Natural killer cell treated with Interleukin-12 subunit alpha and Interleukin-12 subunit beta and Interleukin-15 and Interleukin-18, amount 100 ng/mL, for 72 hours (primary cell): ENCODE measurements at places on chromosomes 1 and 21. TPM values are rescaled to one million over a fixed set of nuclear protein-coding genes. Genes with fewer than 3 reads are reported as not detected.

DNA sequence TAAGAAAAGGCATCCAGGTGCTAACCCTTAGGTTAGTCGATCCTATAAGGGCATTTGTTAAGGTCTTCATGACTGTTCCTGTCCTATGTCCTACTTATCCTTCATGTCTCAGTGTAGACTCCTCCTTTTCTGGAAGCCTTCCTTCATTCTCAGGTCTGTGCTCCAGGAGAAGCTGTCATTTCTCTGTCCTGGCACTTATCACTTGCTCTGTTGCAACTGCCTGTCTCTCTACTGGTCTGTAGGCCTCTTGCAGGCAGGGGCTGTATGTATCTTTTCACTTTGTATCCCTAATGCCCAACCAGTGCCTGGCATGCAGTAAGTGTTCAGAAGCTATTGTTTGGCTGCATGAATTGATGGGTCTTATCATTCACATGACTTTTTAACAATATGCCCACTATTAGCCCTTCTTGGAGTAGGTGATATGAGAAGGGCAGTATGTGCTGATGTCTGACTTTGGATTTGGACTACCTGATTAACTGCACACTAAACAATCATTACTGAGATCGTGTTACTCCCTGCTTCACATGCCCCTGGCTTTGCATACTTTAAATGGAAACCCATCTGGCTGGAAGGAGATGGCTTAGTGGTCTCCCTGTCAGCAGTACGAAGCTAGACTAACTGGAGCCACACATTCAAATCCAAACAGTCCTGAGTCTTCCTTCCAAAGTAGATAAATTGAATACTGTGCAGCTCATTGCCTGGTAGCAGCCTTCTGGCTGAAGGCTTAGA lies 88.8 kb downstream of the RGL1 start:
- peaks cover 22% of the 10 kb centered on the region for H3K4me1 ChIP-seq
- DNase-seq, result no peak
- H3K27me3 ChIP-seq, result no peaks in the 10 kb centered on the region
- H3K4me3 ChIP-seq, result no peak overlapping the region
- H3K27ac ChIP-seq, result no peak overlapping the region

DNA sequence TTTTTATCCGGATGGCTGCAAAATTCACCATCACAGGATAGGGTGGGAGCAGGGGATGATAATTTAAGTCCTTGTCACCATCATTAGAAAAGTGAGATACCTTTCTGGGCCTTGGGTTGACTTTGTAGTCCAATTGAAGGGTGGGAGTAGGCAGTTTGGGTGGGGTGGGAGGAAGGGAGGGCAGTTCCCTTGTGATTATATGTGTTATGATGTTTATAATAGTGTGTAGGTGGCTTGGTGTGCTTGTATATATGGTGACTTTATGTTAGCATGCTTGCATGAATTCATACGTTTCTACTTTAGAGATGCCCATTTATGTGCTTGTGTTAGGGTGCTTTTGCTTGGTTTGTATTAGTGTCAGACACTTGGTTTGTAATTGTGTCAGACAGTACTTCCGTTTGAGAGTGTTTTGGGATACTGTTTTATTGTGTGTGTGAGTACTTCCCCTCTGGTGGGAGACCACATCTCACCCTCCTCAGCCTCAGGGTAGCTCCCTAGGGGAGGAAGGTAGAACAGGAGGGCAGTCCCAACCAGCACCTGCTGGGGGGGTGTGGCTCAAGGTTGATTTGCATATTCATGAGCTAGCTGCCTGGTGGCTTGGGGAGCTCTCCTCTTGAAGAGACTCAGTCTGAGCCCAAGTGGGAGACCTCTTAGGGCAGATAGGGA lies 6.3 kb upstream of the POU3F1 start:
- H3K4me1 ChIP-seq, result peaks cover 19% of the 10 kb centered on the region
- H3K4me3 ChIP-seq, result no peak overlapping the region
- H3K27me3 ChIP-seq, result peaks cover 8% of the 10 kb centered on the region
- H3K36me3 ChIP-seq, result no peaks in the 10 kb centered on the region

GRCh38 chr1:234863551-234863971 lies 253.6 kb upstream of the IRF2BP2 start:
- H3K36me3 ChIP-seq, result no peaks in the 10 kb centered on the region
- H3K27ac ChIP-seq, result no peak overlapping the region
- DNase-seq, result no peak

GRCh38 chr1:9018333-9018732 lies 7.9 kb downstream of the SLC2A7 start:
- no peak for DNase-seq
- H3K27ac ChIP-seq, result no peak overlapping the region
- H3K36me3 ChIP-seq, result no peaks in the 10 kb centered on the region
- H3K4me3 ChIP-seq, result no peak overlapping the region

- peaks cover under 1% of the 10 kb centered on the region for H3K4me1 ChIP-seq
- H3K27ac ChIP-seq, result no peak overlapping the region
- H3K27me3 ChIP-seq, result peaks cover 10% of the 10 kb centered on the region
- DNase-seq, result peak; percentile 32
- H3K36me3 ChIP-seq, result no peaks in the 10 kb centered on the region
These were observed 23.5 kb downstream of the PLA2G2D start for GRCh38 chr1:20095564-20096434.

- peaks cover 15% of the 10 kb centered on the region for H3K4me1 ChIP-seq
- H3K4me3 ChIP-seq, result no peak overlapping the region
- peak; percentile 79 for DNase-seq
- H3K27me3 ChIP-seq, result peaks cover 45% of the 10 kb centered on the region
- H3K27ac ChIP-seq, result no peak overlapping the region
These were observed 2.0 kb upstream of the LIN28A start for GRCh38 chr1:26408604-26409003.

- peaks cover 3% of the 10 kb centered on the region for H3K27me3 ChIP-seq
- DNase-seq, result no peak
- H3K27ac ChIP-seq, result no peak overlapping the region
- H3K36me3 ChIP-seq, result no peaks in the 10 kb centered on the region
- no peak overlapping the region for H3K4me3 ChIP-seq
These were observed 227.6 kb downstream of the LMO4 start for GRCh38 chr1:87556326-87556725.

DNA sequence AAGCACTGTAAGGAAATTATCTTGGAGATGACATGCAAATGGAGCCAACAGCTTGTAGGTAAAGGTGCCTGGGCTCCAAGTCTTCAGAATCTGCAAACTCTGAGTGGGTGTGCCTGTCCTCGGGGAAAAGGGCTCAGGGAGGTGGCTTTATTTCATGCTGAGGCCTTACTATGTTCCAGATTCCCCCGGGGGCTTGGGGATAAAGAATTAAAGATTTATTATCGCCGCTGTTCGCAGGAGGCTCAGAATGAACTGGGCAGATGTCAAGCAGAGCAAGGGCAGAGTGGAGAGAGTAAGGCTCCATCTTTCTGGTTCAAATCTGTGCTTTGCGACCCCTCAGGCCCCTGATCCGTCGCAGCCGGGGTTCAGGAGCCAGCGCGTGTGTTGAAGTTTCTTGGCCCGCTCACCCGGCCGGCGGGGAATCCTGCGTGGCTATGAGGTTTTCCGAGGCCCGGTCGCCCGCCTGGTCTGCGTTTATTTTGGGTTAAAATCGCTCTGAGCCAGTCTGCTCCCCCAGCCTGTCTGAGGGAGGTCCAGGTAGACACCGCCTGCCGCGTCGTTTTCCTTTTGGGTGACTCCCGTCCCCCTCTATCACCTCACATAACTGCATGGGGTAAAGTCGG lies 19.5 kb downstream of the RHOU start:
- H3K27me3 ChIP-seq, result peaks cover 27% of the 10 kb centered on the region
- DNase-seq, result no peak
- peaks cover 39% of the 10 kb centered on the region for H3K4me1 ChIP-seq
- H3K4me3 ChIP-seq, result no peak overlapping the region
- H3K36me3 ChIP-seq, result no peaks in the 10 kb centered on the region

DNA sequence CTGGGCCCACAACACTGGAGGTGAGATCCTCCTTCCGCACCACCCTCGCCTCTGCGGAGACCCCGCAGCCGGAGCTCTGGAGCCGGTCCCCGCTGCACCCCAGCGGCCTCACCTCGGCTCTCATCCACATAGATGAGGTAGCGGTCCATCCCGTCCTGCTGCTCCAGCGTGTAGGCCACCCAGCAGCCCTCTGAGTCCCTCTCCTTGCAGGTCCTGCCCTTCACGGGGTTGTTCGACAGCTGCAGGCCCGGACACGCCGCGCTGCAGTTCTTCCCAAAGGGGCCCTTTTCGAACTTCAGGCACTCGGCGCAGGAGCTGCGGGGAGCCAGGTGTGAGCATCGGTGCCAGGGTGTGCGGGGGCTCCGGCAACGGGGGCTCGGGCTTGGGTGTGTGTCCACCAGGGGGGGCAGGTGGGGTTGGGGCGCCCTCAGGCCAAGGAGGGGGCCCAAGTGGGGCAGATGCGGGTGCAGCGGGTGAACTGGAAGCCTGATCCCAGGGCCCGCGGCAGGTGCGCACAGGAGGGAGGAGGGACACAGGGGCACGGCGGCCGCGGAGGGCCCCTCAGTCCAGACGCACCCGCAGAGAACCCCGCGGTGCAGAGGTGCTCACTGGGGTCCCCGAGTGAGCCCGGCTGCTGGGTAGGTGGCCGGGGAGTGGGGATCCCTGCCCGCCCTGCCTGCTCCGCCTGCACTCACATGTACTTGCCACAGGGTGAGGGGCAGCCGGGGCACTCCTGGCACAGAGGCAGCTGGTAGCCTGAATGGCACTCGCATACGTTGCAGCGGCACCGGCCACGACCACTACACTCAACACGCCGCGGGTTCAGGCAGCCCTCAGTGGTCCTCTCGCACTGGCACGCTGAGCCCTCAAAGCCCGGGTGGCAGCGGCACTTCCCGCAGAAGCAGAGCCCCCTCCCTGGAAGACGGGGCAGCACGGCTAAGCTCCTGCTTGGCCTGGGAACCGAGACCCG lies 15.4 kb upstream of the PTTG1IP start:
- no peak overlapping the region for H3K4me3 ChIP-seq
- no peaks in the 10 kb centered on the region for H3K36me3 ChIP-seq
- DNase-seq, result no peak

- H3K4me3 ChIP-seq, result no peak overlapping the region
- no peak overlapping the region for H3K27ac ChIP-seq
- no peak for DNase-seq
- H3K27me3 ChIP-seq, result no peaks in the 10 kb centered on the region
These were observed 407.6 kb upstream of the DEPDC1 start for GRCh38 chr1:68904477-68904876.

DNA sequence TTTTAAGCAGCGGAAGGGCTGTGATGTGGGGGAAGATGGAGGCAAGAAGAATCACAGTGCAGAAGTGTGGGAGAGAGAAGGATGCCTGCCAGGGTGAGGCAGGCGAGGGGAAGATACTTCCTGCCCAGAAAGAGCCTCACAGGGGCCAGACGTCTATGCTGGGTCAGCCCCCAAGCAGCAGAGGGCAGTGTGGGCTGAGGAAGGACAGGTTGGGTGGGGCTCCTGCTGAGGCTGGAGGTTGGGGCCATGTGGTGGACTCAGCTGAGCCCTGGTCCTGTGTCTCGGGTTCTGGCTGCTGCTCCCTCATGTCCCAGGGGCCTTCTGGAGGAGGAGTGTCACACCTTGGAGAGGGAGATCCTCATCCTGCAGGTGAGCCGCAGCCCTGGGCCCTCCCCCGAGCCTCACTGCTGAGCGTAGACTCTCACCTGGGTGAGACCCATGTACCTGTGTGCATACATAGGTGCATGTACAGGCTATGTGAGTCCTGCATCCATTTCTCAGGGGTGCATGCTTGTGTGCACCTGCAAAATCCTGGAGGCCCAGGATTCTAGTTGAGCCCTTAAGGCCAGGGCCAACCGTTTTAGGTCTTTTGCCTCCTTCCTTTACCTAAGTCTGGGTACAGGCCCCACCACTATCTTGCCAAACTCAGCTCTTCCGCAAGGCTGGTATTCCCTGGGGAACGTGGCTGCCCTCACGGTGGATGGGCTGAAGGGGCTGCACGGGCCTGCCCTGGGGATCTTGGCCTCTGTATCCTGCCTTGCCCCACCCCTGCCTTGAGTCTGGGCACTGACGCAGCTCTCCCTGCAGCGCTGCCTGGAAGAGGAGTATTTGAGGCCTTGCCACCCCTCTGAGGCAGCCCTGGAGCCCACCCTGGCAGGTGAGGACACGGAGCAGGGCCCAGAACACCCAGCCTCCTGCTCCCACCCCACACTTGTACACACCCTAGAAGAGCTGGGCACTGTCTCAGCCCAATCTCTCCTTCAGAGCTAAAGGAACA lies 3.7 kb downstream of the CCDC24 start:
- no peak overlapping the region for H3K27ac ChIP-seq
- H3K4me3 ChIP-seq, result no peak overlapping the region
- H3K4me1 ChIP-seq, result peaks cover 10% of the 10 kb centered on the region
- H3K36me3 ChIP-seq, result no peaks in the 10 kb centered on the region
- no peak for DNase-seq
- no peaks in the 10 kb centered on the region for H3K27me3 ChIP-seq

DNA sequence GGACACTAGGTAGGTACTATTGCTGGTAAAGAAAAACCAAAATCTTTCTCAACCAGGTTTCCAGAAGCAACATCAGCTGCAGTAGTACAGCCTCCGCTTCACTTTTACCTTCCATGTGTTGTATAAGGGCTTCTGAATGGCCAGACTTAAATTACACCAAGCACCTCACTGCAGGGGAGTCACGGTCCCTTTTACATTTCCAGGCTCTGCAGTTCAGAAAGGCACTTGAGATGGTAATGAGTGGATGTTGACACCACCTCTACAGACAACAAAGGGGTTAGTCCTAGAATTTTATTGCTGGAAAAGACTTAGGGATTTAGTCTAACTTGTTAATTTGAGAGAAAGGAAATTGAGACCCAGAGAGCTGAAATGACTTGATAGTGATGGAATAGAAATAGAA lies 12.0 kb upstream of the DUSP12 start:
- H3K36me3 ChIP-seq, result no peaks in the 10 kb centered on the region
- H3K4me1 ChIP-seq, result peaks cover 52% of the 10 kb centered on the region
- H3K27me3 ChIP-seq, result no peaks in the 10 kb centered on the region
- no peak overlapping the region for H3K4me3 ChIP-seq
- no peak overlapping the region for H3K27ac ChIP-seq
- DNase-seq, result no peak

DNA sequence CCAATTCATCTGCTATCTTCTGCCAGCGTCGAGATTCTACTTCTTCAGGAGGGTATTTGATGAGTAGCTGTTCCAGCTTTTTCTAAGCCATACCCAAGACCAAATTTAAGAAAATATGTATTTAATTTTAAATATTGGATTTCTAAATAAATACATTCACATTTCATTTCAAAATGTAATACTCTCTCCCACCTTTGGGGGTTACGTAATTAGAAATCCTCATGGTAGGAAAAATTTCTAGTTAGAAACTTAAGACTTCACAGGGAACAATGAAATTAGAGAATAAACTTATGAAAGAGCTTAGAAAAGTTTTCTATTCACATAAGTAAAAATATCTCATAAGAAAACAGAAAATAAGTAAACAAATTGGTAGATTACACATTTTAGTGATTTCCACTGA lies 102.9 kb downstream of the ZZZ3 start:
- no peaks in the 10 kb centered on the region for H3K27me3 ChIP-seq
- peaks cover 14% of the 10 kb centered on the region for H3K36me3 ChIP-seq
- H3K4me3 ChIP-seq, result no peak overlapping the region

- H3K27me3 ChIP-seq, result peaks cover 13% of the 10 kb centered on the region
- H3K36me3 ChIP-seq, result no peaks in the 10 kb centered on the region
- DNase-seq, result peak; percentile 35
- no peak overlapping the region for H3K27ac ChIP-seq
These were observed 13.4 kb downstream of the SERINC2 start for GRCh38 chr1:31426249-31426922.

The C1QTNF12 gene
- 5.6 TPM for total RNA-seq

The PAPPA2 gene
- total RNA-seq, result not detected

The LCK gene
- total RNA-seq, result 66.4 TPM

The MANEAL gene
- 9.0 TPM for total RNA-seq

The SDHB gene
- 92.1 TPM for total RNA-seq

The C1orf115 gene
- total RNA-seq, result 0.14 TPM

The CXADR gene
- not detected for total RNA-seq

The ANGPTL3 gene
- total RNA-seq, result not detected

The IFI6 gene
- total RNA-seq, result 45.4 TPM

The KCNJ15 gene
- total RNA-seq, result not detected

The ADAM30 gene
- total RNA-seq, result not detected

The ZNF695 gene
- 0.33 TPM for total RNA-seq

The AGT gene
- total RNA-seq, result not detected

The S100A3 gene
- not detected for total RNA-seq

The DOP1B gene
- total RNA-seq, result 16.3 TPM

The DIP2A gene
- total RNA-seq, result 39.4 TPM
